ENCODE measurements at places on chromosomes 7 and 10.

DNA sequence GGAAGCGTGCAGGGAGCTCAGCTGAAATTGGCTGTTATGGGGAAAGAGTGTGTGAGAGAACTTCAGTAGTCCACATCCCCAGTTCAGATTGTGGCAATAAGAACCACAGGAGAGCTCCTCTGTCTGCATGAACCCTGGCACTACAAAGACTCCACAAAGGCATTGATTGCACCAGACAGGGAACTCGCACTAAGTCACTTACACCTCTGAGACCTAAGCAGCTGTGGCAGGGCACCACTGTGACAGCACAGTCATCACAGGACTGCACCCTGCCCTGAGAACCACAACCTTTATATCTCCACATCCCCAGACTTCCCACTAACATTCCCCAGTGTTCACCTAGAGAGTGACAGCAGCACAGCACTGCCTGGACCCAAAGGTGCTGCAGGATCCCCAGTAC, 226.8 kb downstream of the XPNPEP1 start:
- no peak for DNase-seq

- DNase-seq, result peak; percentile 48
Observed at GRCh38 chr10:33238643-33239042, 95.8 kb downstream of the NRP1 start.

DNA sequence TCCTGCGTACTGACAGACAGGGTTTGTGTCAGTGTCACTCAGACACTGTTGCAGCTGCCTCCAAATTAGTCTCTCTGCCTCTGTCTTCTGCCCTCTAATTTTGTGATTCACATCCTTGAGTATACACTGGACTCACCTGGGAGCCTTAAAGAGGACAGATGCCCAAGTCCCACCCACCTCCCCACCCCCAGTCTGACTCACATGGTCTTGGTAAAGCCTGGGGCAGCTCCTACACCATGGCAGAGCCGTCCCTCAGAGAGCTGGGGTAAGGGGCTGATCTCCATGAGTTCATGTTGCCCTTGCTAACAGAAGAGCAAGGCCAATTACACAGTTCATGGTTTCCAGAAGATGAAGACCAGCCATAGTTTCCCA, 197.6 kb upstream of the STK17A start:
- no peak for DNase-seq

DNA sequence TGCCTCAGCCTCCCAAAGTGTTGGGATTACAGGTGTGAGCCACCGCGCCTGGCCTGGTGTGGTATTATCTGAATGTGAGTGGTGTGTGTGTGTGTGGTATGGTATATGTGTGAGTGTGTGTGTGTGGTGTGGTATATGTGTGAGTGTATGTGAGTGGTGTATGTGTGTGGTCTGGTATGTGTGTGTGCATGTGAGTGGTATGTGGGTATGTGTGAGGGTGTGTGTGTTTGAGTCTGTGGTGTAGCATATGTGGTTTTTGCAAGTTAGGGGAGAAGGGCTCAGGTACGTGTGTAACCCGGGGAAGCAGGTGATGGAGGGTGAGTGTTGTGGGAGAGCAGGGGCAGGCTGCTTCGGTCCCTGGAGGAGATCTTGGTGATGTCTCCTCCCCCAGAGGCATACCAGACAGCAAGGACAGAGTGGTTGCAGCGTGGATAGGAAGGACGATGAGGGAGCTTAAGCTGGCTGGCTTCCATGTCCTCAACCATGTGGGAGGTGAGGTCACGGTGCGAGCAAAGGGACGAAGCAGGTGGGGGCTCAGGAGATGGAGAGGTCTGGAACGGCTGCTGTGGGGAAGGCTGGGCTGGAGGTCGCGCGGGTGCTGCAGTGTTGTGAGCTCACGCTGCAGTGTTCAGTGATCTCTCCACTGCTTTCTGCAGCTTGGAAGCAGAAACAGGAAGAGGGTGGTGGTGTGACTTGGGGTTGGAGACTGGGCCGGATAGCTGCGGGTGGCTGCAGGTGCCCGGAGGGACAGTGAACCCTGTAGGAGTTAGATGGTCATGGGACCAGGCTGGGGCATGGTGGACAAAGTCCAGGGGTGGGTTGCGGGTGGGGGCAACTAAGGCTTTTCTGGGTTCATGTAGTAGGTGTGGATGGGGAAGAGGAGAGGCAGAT, 5.0 kb downstream of the ZYX start:
- DNase-seq, result no peak

- DNase-seq, result no peak
Observed at GRCh38 chr7:82778021-82778420, 334.4 kb upstream of the CACNA2D1 start.

DNA sequence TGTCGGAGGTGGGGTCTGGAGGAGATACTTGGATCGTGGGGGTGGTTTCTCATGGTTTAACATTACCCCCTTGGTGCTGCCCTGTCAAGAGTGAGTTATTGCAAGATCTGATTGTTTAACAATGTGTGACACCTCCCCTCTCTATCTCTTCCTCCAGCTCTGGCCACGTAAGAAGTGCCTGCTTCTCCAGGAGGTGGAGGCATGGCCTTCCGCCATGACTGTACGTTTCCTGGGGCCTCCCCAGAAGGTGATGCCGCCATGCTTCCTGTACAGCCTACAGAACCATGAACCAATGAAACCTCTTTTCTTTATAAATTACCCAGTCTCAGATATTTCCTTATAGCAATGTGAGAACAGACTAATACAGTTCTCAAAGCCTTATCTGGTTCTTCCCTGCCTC, 547.0 kb downstream of the CALN1 start:
- DNase-seq, result no peak

DNA sequence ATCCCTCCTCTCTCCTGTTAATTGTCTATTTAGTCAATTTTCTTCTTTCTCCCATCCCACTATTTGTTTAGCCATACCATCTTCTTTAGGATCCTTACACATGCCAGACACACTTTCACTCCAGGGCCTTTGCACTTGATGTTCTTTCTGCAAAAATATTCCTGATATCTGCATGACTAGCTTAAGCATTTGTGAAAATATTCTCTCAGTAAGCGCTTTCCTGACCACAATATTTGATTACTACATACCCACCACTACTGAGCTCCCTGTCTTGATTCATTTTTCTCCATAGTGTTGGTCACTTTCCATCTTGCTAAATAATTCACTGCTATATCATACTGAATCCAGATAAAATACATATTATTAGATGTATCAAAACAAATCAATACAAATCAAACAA, 75.1 kb downstream of the SEMA3D start:
- DNase-seq, result no peak

GRCh38 chr10:85524001-85524666, 842.5 kb downstream of the GRID1 start:
- DNase-seq, result no peak

- DNase-seq, result no peak
Observed at GRCh38 chr10:119542988-119543813, 682 bp upstream of the RGS10 start.

DNA sequence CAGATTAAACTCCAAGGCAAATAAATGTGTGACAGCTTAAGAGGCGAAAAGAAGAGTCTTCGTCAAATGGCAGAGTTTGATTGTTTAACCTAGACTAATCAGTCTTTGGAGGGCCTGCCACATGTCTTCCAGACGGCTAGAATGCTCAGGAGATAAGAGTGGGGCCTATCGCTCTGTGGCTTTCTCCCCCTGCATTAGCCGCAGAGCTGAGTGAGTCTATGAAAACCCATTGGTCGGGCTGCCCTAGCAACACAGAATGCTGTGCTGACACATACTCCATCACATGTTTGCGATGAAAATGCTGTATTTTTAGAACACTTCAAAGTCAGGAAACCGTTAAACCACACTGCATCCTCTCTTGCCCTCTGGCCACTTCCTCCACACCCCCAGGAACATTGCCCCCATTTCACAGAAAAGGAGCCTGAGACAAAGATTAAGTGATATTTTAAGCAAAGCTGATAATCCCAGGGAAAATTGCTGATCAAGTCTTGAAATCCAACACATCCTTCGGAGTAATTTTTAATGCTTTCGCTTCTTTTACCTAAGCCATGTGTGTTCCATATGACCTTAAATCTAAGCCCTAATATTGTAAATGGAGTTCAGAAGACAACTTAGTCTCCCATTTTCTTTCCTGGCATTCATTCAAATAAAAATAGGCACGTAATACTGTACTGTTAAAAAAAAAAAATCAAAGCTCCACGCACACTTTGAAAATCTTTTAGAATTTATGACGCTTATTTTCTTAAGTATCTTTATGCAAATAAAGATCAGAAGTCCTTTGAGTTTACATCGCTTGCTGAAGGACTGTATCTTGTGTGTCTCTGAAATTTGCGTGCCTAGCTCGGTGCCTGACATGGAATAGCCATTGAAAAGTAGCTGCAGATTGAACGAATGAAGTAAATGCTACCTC, 161.2 kb downstream of the CELF2 start:
- peak; percentile 3 for DNase-seq
